ENCODE measurements at places on chromosomes 4 and X.
A peak's percentile ranks its signal among the peaks of the same experiment; 100 is the strongest.

DNA sequence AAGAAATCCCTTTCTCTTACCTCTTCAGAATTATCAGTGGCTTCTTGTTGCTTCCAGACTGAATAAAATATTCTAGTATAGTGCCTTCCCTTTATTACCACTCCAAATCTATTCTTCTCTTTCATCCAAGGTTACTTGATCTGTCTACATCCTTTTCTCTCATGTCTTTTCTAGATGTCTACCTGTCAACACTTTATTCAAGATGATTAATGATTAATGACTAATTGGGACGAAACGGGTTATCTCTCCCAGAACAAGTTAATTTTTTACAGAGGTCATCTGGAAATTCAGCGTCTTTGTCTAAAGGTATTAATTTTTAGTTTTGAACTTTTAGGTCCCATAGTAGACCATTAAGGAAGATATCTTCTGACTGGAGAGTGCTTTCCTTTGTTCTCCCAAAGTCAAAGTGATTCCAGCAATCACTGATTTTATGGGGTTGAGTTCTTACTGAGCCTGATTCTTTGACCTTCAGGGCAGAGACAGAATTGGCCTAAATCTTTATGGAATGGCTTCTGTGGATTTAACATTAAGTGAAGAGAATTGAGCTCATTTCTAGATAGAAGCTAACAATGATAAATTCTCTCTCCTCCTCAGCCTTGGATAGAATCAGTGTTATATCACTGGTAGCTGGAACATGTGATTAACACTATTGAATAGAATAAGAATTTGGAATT lies 335.4 kb upstream of the TEX13C start:
- H3K27ac ChIP-seq, result no peak overlapping the region
- no peaks in the 10 kb centered on the region for H3K4me1 ChIP-seq
- H3K4me3 ChIP-seq, result no peak overlapping the region
- DNase-seq, result no peak
- H3K36me3 ChIP-seq, result no peaks in the 10 kb centered on the region

- no peak for DNase-seq
- no peak overlapping the region for H3K4me3 ChIP-seq
- no peak overlapping the region for H3K27ac ChIP-seq
- peaks cover 3% of the 10 kb centered on the region for H3K27me3 ChIP-seq
Observed at GRCh38 chr4:53813998-53814397, 222.7 kb upstream of the LNX1 start.

DNA sequence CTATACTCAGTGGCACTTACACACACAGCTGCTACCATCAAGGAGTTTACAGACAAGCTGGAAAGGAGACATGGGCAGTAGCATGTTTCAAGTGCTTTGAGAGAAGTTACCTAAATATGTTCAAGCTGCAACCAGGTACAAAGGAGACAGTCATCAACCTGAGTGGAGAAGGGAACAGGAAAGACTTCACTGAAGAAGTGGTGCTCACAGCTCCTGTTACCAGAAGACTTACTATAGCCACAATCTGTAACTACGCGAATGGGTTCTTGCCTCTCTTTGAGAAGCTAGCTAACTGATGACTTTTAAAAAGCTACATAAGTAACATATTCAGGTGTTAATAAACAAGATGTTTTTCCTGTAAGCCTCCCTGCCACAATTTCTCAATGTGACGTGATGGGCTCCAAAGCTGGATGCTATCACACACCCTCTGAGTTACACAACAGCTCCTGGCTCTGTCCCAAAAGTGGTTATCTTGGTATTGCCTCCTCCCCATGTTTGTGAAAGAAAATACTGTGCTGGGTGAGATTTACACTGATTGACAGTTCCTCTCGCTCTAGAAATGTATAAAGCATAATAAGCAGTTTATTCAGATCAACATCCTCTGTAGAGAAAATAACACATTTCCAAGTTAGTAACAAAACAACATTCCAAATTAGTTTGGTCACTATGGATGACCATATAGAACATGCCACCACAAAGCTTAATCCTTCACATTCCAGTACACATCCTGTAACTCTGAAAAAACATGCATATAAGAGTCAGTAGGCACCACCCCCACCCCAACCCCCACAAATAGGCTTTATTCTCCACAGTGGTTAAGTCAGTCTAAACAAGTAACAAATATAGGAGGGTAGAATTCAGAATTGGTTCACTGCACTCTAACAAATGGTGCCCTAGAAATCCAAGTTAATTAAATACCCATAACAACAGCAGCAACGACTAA lies 81.8 kb downstream of the FRYL start:
- H3K4me3 ChIP-seq, result no peak overlapping the region
- H3K36me3 ChIP-seq, result peaks cover 8% of the 10 kb centered on the region
- no peaks in the 10 kb centered on the region for H3K27me3 ChIP-seq
- DNase-seq, result no peak
- H3K27ac ChIP-seq, result no peak overlapping the region
- H3K4me1 ChIP-seq, result peaks cover 29% of the 10 kb centered on the region

DNA sequence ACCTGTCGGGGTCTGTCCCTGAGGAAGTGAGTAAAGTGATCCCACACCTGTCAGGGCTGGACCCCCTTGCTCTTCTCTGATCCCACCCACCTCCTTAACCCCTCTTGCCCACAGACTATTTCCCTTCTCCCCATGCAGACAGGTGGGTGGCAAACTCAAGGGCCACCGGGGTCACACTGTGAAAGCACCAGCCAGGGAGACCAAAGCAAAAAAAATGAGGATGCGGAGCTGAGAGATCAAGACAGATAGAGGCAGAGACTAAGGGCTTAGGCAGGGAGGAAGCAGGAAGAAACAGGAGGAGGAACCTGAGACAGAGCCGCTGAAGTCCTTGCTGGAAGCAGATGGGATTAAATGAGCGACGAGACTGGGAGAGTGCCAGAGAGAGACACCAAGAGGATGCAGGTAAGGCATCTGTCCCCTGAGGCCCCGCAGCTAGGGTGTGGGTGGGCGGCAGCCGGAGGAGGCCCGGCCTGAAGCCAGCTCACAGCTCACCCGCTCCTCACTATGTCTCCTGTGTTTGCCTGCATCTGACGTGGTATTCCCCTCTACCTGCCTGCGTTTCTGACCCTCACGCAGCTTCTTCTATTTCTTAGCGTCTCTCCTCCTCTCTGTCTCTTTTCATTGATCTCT lies 7.2 kb downstream of the TIMM17B start:
- H3K27ac ChIP-seq, result peak overlapping the region; percentile 64
- no peaks in the 10 kb centered on the region for H3K27me3 ChIP-seq
- H3K36me3 ChIP-seq, result peaks cover 4% of the 10 kb centered on the region
- H3K4me3 ChIP-seq, result peak overlapping the region; percentile 87
- H3K4me1 ChIP-seq, result peaks cover 14% of the 10 kb centered on the region

GRCh38 chr4:68655764-68656444 lies 14.5 kb downstream of the UGT2B15 start:
- no peak for DNase-seq
- no peaks in the 10 kb centered on the region for H3K36me3 ChIP-seq
- no peak overlapping the region for H3K4me3 ChIP-seq
- H3K27me3 ChIP-seq, result no peaks in the 10 kb centered on the region
- no peak overlapping the region for H3K27ac ChIP-seq
- H3K4me1 ChIP-seq, result no peaks in the 10 kb centered on the region

DNA sequence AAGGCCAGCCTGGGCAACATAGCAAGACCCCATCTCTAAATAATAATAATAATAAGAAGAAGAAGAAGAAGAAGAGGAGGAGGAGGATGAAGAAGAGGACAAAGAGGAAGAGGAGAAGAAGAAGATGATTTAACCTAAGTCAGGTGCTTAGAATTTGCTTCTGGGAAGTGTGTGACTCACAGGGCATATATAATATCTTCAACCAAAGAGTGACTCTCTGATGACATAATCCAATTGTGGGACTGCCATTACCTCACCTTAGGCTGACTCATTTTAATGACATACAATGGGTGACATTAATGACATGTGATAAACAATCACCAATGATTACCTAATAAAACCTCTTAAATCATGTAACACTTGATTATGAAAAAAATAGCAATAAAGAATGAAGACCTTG lies 32.7 kb upstream of the MBTPS2 start:
- H3K4me3 ChIP-seq, result no peak overlapping the region
- no peaks in the 10 kb centered on the region for H3K4me1 ChIP-seq
- H3K27me3 ChIP-seq, result no peaks in the 10 kb centered on the region
- no peaks in the 10 kb centered on the region for H3K36me3 ChIP-seq
- H3K27ac ChIP-seq, result no peak overlapping the region

DNA sequence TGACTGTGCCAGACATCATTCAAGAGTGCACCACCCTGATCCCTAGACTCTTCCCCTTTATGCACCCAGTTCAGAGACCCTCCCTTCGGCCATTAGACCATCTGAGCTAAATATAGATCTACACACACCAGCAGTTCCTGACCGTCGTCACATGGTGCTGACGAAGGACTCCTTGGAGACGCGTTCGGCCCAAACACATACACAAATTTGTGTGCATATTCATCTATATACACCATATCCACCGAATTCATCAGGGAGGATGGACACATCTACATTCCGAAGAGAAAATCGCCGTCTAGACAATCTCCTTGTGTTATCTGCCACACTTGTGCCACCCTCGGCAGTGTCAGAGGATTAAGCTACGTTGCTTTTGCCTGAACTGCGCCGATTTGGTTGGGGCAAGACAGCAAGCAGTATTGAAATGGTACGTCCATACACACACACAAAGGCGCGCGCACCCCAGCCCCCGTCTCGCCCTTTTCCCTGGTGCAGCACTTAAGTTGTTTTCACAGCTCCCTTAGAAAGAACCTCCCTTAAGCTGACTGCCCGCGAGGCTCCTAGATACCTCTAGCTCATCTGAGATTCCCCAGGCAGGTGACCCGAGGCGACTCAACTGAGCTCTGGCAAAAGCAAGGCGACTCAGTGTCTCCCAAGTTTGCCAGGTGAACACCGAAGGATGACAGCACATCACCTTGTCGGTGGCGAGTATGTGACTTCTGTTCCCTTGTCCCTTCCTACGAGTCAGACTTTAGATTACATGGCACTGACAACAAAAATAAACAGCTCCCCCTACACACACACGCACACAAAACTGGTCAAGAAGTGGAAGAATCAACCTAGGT lies 1.0 kb downstream of the RASGEF1B start:
- H3K36me3 ChIP-seq, result no peaks in the 10 kb centered on the region
- H3K4me3 ChIP-seq, result peak overlapping the region; percentile 85
- peaks cover 31% of the 10 kb centered on the region for H3K27me3 ChIP-seq
- peak overlapping the region; percentile 62 for H3K27ac ChIP-seq
- peak; percentile 16 for DNase-seq

DNA sequence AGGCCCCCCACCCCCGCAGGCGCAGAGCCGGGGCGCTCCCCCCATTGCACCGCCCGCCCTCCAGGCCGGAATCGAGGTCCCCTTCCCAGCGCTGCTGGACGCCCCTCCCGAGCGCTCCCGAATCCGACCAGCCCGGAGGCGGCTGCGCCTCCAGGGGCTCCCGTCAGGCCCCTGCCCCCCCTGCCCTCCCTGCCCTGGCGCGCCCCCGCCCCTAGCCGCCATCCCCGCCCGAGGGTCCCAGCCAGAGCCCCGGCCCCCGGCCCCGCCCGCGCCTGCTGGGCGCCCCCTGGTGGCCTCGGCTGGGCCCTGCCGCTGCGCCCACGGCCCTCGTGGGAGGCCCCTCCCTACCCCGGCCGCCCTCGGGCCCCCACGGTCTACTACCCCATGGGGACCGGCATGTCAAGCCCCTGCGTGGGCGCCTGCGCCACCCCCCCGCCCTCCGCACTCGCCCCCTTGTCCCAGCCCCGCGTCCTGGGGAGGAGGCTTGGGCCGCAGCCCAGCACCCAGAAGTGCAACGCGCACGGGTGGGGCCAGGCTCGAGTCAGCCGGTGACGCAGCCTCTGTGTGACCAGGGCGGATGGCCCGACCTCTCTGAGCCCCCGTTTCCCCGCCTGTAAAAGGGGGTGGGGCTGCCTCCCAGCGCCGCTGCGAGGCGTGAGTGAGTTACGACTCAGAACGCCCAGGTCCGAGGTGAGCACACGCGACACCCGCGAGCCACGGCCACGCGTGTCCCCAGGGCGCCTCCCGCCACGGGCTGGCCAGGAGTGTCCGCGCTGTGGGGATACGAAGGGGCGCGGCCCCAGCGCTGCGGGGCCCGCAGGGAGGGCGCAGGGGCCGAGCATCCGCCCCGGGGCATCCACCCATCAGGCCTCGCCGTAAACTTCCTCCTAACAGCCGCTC lies 104.9 kb downstream of the FAM53A start:
- H3K27ac ChIP-seq, result peak overlapping the region; percentile 70
- peak overlapping the region; percentile 67 for H3K4me3 ChIP-seq
- no peaks in the 10 kb centered on the region for H3K36me3 ChIP-seq
- peak; percentile 68 for DNase-seq
- H3K4me1 ChIP-seq, result peaks cover 2% of the 10 kb centered on the region

DNA sequence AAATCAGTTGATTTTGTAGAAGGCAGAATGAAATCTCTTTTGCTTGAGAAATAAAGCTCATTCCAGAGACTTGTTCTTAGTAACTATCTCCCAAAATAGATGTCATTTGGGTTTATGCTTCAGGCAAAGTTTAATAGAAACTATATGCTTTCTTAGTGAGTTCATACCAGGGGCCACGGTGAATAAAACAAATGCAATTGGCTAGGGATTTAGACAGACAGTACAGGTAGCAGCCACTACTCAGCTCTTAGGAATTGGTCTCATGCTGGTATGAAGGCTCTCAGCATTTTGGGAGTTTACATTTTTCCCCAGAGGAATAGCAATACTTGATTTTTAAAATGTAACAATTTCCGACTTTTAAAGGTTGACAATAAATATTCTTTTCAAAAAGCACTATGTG lies 27.0 kb downstream of the GYPA start:
- H3K36me3 ChIP-seq, result no peaks in the 10 kb centered on the region
- peaks cover 1% of the 10 kb centered on the region for H3K4me1 ChIP-seq
- no peak overlapping the region for H3K4me3 ChIP-seq
- DNase-seq, result no peak
- H3K27ac ChIP-seq, result no peak overlapping the region

DNA sequence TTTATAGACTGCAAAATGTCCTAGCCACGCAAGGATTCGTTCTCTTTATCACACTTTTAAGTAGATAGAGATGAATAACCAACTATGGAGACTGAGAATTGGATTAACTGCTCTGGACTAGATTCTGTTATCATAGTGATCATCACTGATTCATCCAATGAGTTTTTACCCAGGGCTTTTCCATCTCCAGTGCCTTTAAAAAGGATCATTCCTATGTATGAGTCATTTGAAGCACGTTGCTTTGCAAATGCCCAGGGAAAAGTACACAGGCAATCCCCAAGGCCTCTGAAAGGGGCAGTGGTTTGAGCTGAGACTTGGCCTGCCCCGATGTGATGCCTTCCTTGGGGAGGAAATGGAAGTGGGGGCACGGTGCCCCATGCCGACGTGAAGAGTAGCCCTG lies 122.7 kb upstream of the PSAPL1 start:
- no peak for DNase-seq
- no peaks in the 10 kb centered on the region for H3K4me1 ChIP-seq
- no peak overlapping the region for H3K27ac ChIP-seq
- H3K36me3 ChIP-seq, result peaks cover 5% of the 10 kb centered on the region
- no peaks in the 10 kb centered on the region for H3K27me3 ChIP-seq

All from activated T-helper 2 cell treated with anti-CD3 and anti-CD28 coated beads, Interferon-gamma antibody, Interleukin-2, Interleukin-4, amounts not matched to agents 10 μg/mL and 5 μg/mL and 100 μg/mL, durations not matched to agents 14 hours and 24 hours and 36 hours (primary cell).